Uterus (tissue), 4 donors: ENCODE measurements at places on chromosomes 2 and 18. TPM values are rescaled to one million over a fixed set of nuclear protein-coding genes. Genes with fewer than 3 reads are reported as not detected.

DNA sequence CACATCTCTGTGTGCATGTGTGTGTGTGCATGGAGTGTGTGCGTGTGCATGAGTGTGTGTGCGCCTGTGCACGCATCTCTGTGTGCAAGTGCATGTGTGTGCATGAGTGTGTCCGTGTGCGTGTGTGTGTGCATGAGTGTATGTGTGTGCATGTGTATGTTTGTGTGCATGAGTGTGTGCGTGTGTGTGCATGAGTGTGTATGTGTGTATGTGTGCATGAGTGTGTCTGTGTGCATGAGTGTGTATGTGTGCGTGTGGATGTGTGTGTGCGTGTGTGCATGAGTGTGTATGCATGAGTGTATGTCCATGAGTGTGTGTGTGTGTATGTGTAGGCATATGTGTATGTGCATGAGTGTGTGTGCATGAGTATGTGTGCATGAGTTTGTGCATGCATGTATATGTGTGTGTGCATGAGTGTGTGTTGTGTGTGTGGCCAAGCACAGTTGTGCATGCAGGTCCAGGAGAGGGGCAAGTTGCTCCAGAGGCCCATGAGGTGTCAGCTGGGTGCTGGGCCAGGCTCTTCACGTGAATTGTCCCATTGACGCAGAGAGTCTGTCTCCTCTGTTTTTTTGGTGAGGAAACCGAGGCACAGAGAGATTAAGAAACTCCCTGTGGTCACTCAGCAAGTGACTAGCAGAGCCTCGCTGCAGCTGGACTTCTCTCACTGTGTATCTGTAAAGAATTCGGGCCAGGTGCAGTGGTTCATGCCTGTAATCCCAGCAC lies 75.5 kb downstream of the ASB1 start:
- no peak for DNase-seq

DNA sequence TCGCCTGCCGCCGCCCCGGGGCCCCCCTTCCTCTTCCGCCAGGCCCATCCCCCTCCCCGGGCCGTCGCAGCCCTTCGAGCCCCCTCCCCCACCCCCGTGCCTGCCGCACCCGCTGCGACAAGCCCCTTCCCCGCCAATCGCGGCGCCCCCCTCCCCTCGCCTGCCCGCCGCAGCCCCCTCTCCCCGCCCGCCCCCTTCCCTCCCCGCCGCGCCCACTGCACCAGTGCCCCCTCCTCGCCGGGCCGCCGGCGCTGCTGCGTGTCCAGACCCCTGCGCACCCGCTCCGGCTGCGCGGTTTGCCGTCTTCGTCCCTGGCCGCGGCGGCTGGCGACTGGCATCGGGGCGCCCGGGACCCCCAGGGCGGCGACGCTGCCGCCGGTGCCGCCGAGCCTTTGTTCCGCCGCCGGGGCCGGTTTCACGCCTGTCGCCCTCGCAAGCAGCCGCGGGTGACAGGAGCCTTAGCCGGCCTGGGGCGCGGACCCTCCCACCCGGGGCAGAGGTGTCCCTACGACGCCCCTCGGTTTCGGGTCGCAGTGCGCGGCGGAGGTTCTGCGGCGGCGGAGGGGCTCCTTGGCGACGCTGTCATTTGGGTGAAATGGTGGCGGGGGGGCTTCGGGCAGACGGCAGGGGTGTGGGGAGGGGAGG lies 18.1 kb downstream of the GPC1 start:
- no peak for DNase-seq

DNA sequence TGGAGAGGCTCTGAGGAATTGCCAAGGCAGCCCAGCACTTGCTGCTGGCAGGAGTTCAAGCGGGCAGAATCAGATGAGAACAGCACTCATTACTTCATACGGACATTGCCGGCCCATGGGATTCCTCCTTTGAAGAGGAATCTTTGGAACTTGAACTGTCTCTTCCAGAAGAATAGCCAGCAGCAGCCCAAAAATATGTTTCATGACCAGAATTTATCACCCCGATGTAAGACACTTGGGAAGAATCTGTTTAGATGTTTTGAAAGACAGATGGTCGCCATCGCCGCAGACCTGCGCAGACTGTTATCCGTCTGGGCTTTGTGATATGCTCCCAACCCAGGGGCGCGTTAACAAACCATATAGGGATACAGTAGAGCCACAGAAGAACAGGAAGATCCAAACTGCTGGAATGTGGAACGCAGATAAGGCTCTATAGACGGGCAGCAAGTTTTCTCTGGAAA lies 3.7 kb upstream of the ADI1 start:
- DNase-seq = peak; percentile 55

- DNase-seq = peak; percentile 18
Observed at GRCh38 chr2:3460831-3461800, 58.2 kb downstream of the ADI1 start.

GRCh38 chr2:61478086-61478485 lies 7.2 kb upstream of the USP34 start:
- no peak for DNase-seq

DNA sequence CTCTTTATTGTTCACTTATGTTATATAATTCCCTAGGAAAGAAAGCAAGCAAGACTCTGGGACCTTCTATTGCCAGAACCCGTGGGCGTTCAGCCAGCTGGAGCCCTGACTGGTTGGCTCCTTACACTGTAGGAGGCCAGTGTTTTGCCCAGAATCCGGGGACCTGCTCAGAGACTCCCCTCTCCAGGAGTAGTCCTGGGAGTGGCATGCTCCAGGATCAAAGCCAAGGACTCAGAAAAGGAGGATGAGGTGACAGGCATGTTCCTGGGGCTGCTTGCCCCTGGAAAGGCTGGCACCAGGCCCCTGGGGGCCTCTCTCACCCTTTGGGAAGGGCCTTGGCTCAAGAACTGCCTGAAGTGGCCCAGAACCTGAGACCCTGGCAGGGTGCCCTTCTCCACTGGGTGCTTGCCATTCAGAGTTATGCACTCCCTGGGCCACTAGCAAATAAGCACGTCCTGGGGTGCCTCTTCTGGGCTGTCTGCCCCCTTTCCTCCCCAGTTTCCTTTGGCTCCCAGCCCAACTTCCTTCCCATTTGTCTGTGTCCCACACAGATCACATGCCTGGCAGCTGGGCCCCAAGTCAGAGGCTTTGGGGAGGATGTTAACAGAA lies 19.6 kb upstream of the KIF3C start:
- DNase-seq = peak; percentile 59

DNA sequence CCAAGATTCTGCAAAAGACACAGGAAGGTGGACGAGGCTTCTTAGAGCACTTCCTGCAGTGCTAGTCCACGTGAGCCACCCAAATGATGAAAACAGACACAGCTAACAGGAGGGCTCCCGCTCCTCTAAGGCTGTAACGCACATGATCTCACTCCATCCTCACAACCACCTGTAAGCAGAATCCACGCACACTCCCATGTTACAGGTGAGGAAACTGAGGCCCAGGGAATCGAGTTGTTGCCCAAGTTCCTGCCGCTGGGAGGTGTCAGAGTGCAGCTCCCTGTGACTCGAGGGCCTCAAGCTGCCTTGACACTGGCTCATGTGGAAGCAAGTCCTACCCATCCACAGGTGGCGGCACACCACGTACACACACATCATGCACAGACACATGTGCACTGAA lies 4.4 kb downstream of the DNMT3A start:
- DNase-seq = no peak

- DNase-seq = no peak
Observed at GRCh38 chr2:21650569-21650968, 526.8 kb downstream of the TDRD15 start.

GRCh38 chr18:73980289-73980979 lies 167.2 kb downstream of the FBXO15 start:
- no peak for DNase-seq

DNA sequence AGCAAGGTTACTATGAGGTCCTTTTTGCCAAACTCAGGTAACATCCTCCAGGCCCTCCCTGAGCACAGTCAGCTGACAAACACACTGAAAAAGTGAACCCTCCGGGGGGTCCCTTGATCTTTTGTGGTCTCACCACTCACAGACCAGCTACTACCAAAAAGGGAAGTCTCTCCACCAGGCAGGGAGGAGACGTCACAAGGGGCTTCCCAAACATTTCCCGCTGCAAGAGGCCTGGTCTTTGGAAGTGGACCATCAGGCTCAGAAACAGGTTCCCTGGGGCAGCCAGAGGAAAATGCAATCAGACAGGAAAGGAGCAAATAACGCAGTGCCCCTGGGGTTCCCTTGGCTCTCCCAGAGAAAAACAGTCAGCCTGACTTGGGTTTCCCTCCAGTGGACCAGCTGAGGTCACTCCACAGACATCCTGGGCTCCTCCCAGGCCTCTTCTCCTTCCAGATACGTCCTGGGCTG lies 38.7 kb upstream of the POMC start:
- no peak for DNase-seq

GRCh38 chr2:237459741-237460174 lies 27.3 kb upstream of the MLPH start:
- no peak for DNase-seq

- no peak for DNase-seq
Observed at GRCh38 chr2:59297816-59298215, 1056.7 kb upstream of the FANCL start.

DNA sequence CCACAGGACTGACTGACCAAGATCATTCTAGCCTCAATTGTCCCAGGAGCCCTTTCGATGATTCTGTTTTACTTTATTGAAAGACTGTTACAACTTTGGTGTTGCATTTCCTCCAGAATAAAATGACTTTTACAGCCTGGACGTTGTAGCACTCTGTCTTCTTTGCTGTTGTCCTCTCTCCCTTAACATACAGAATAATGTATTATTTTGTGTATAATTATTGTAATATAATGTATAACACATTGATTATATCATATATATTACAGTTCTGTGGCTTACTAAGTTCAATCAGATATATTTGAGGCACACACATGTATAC lies 380 bp upstream of the FANCL start:
- no peak for DNase-seq

DNA sequence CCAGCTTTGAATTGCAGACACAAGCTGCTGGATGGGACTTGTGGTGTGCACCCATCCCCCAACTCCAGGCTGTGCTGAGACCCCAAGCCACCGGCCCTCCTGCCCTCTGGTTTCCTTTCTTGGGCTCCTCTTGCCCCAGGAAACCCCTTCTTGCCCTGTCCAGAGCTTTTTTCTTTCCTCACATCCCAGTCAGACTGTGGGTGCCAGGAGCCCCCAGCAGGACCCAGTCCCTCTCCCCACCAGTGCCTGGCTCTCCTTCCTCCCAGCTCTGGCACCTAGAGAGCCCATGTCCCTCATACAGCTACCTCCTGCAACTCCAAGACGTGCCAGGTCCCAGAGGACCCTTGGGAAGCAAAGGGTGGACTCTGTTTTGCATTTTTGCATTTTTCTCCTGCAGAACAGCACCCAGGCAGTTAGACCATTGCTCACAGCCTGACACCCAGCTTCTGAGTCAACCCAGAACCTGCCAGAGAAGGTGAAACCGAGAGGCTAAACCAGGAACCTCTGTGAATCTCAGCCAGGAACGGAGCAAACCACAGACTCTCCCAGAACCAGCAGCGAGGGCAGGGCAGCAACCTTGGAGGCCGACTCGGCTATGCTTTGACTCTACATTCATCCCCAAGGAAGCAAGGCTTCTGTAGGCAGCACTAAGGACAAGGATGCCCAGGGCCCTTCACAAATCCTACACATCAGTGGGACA lies 221.1 kb downstream of the ANAPC1 start:
- DNase-seq = no peak

- DNase-seq = no peak
Observed at GRCh38 chr2:105582952-105583660, 161.6 kb upstream of the NCK2 start.

CLEC4F gene
- total RNA-seq = 2.4 TPM

CASP8 gene
- 14.0 TPM for total RNA-seq

GLB1L gene
- 9.8 TPM for total RNA-seq

CACNB4 gene
- total RNA-seq = 14.0 TPM

ELOA2 gene
- not detected for total RNA-seq

SPAG16 gene
- total RNA-seq = 73.8 TPM

ALPI gene
- total RNA-seq = not detected
